ENCODE measurements at places on chromosomes 11 and 22.

DNA sequence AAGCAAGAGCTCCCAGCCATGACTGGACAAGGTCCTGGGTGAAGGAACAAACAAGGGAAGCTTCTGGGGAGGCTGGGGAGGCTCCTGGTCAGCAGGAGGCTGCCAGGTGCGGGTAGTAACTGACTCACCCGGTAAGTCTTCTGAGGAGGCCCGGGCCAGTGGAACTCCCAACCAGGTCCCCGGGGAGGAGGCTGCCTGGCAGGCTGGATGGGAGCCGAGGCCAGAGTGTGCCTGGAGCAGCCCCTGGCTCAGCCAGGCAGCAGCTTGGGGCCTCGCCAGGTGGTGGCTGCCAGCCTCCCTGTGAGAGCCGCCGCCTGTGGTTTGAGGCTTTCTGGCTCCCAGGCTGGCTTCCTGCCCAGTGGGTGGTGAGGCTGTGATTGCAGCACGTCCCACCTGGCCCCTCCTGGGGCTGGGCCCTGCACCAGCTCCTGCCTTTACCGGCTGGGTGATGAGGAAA is 46.2 kb downstream of the IGF2 start:
- DNase-seq = peak; percentile 77

DNA sequence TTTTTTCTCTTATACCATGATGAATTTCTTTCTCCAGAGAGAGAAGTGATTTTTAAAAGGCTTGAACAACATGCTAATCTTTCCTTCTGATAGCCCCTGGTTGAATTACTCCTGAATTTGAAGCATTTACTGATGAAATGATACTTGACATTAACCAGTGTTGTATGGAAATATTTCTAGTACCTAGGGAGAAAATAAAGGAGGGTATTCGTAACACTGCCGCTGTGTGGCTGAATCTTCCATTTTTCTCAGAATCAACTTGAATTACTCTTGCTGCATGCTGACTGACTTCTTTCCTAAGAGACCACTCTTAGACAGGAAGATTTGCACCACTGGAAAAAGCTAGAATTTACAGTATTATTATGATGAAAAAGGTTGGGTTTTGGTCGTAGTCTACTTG is 118.3 kb downstream of the FAT3 start:
- no peak for DNase-seq

DNA sequence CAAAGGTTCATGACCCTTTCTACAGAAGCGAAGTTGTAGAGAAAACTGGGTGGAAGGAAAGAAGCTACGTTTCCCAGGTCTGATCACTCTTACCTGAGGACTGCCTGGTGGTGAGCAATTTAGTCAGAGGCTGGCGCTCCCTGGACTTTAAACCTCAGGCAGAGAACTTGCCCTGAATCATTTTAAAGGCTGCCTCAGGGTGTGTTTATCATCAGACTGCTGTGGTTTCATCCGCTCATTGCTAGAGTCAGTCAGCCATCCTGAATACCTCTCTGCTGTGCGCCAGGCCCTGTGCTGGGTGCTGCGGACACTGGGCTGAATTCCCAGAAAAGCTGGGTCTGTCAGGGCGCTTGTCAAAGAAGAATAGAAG is 2.7 kb downstream of the DTX4 start:
- no peak for DNase-seq

DNA sequence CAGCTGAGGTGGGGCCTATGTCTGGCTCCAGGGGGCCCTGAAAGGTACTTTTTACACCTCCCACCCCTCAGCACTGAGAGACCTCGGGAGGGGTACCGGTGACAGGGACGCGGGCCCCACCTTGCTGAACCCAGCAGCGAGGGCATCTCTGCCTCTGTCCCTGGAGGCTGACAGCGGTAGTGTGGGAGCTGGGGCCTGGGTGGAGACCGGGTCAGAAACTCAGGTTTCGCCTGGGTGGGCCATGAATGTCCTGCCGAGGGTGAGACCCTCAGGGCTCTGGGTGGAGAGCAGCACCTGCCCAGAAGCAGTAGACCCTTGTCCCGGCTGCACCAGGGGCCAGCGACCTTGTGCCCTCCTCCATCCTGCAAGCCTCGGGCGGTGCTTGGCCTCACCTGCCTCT is 22.2 kb downstream of the PTDSS2 start:
- no peak for DNase-seq

- DNase-seq = no peak
Measured at GRCh38 chr11:103483996-103484395, 374.8 kb downstream of the DYNC2H1 start.

Measured in CD8-positive, alpha-beta T cell (primary cell).